ENCODE measurements at places on chromosomes 6 and 20. TPM values are rescaled to one million over a fixed set of nuclear protein-coding genes. Genes with fewer than 3 reads are reported as not detected.

LTA gene
- total RNA-seq: not detected

EPPIN gene
- not detected for total RNA-seq

TAB2 gene
- 28.0 TPM for total RNA-seq

RSPO4 gene
- total RNA-seq: not detected

SIRPD gene
- not detected for total RNA-seq

NOTCH4 gene
- 0.28 TPM for total RNA-seq

HS3ST5 gene
- total RNA-seq: not detected

APCDD1L gene
- total RNA-seq: under 0.01 TPM

PRDM1 gene
- 17.1 TPM for total RNA-seq

POU5F1 gene
- total RNA-seq: 0.50 TPM

AVP gene
- not detected for total RNA-seq

PLG gene
- not detected for total RNA-seq

COL21A1 gene
- 9.9 TPM for total RNA-seq
